ENCODE measurements at places on chromosomes 6 and 20. TPM values are rescaled to one million over a fixed set of nuclear protein-coding genes. Genes with fewer than 3 reads are reported as not detected.

Gene SULF2
- total RNA-seq: 58.0 TPM

Gene SMIM8
- 9.6 TPM for total RNA-seq

Gene APMAP
- 184 TPM for total RNA-seq

Gene SNAI1
- 4.3 TPM for total RNA-seq

Gene CRISP3
- total RNA-seq: 9.2 TPM

Gene ARMH2
- total RNA-seq: not detected

Gene LPA
- 0.33 TPM for total RNA-seq

Gene SEL1L2
- not detected for total RNA-seq

Gene OTOR
- total RNA-seq: not detected

Gene GJA10
- not detected for total RNA-seq

Gene SLC4A11
- total RNA-seq: 0.48 TPM

Gene NNAT
- 3.9 TPM for total RNA-seq

Gene DNMT3B
- total RNA-seq: 0.96 TPM

Gene UBD
- total RNA-seq: 2.9 TPM

Gene JPH2
- 9.3 TPM for total RNA-seq

Gene CCND3
- 148 TPM for total RNA-seq

Gene ENPP5
- total RNA-seq: 28.1 TPM

Gene CDH4
- not detected for total RNA-seq

Gene ASIP
- 0.96 TPM for total RNA-seq

Gene SAMD3
- total RNA-seq: 1.2 TPM

Gene HFE
- total RNA-seq: 9.4 TPM

Gene TP53TG5
- total RNA-seq: not detected

Gene HLA-DQB2
- 1.6 TPM for total RNA-seq

Gene PACRG
- 4.6 TPM for total RNA-seq

Gene OR2H1
- total RNA-seq: not detected

Gene MUC22
- not detected for total RNA-seq

Gene HCK
- total RNA-seq: 27.4 TPM

Gene NFKBIL1
- 34.7 TPM for total RNA-seq
